NCI-H1092 (cell line): ENCODE measurements at places on chromosomes 4 and X.

GRCh38 chr4:23022032-23022431 is 329.3 kb downstream of the GBA3 start:
- DNase-seq: no peak

GRCh38 chrX:119573840-119574393 is 446 bp upstream of the UBE2A start:
- DNase-seq: no peak

GRCh38 chrX:39487166-39487968 is 610.4 kb downstream of the BCOR start:
- DNase-seq: no peak

DNA sequence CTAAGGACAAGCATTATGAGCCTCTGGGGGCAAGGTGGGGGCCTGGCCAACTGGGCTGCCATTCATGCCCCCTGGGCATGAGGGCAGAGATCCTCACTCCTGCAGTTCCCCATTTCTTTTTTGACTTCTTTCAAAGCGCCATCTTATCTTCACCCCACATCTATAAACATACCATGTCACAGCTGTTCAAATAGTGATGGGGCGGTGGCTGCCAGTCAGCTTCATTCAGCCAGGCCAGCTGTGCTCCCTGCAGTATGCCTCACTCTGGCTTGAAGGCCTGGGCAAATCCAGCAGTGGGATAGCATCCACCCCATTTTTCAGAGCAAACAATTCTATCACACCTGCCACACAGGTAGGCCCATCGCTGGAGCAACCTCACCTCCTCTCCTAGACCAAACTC is 85.5 kb downstream of the NHSL2 start:
- no peak for DNase-seq

- no peak for DNase-seq
These were observed 217.5 kb upstream of the ADAMTS3 start for GRCh38 chr4:72786401-72786990.

DNA sequence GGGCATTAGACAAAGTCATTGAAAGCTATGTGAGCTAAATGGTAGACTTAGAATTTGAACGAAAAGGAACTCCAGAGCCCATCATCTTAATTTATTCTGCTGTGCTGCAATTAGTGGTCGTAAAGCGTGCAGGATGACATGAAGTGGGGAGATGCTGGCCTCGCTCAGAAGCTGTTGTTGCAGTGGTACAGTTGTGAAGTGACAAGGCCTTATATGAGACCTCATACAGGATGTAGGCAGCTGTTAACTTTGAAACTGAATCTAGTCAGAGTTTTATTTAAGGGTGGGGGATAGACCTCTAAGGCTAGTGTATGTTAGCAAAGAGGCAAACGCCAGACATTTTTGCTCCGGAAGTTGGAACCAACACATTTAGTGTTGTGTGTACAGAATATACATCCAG is 13.4 kb downstream of the KLF3 start:
- DNase-seq: no peak
